Mesangial cell (primary cell): ENCODE measurements at places on chromosomes 4 and X. TPM values are rescaled to one million over a fixed set of nuclear protein-coding genes. Genes with fewer than 3 reads are reported as not detected.

GABRE gene
- 0.65 and 3.2 TPM in 2 replicates for total RNA-seq

ARHGAP36 gene
- total RNA-seq: not detected in 2 replicates

CCNB3 gene
- under 0.01 and 0.13 TPM in 2 replicates for total RNA-seq

OTC gene
- not detected in 2 replicates for total RNA-seq

TSR2 gene
- 6.3 and 10.3 TPM in 2 replicates for total RNA-seq

HS3ST1 gene
- total RNA-seq: 0.38 and 1.8 TPM in 2 replicates

ADH1A gene
- not detected in 2 replicates for total RNA-seq

FAAH2 gene
- 0.38 TPM in 1 of 2 replicates, not detected in the other for total RNA-seq

STK26 gene
- 4.8 and 9.3 TPM in 2 replicates for total RNA-seq

GYG2 gene
- 2.0 and 4.9 TPM in 2 replicates for total RNA-seq

RFC1 gene
- 27.9 and 30.6 TPM in 2 replicates for total RNA-seq

MMAA gene
- total RNA-seq: 2.4 and 6.8 TPM in 2 replicates
